ENCODE measurements at places on chromosomes 6 and 20.

GRCh38 chr6:162636167-162636566, 91.4 kb downstream of the PRKN start:
- no peak for DNase-seq

- no peak for DNase-seq
Observed at GRCh38 chr6:139030228-139030963, 1.9 kb downstream of the ABRACL start.

GRCh38 chr6:126513198-126513597, 173.3 kb downstream of the CENPW start:
- DNase-seq = no peak

- DNase-seq = no peak
Observed at GRCh38 chr6:31462026-31462963, 35.6 kb upstream of the MICB start.

- DNase-seq = no peak
Observed at GRCh38 chr20:15064741-15065140, 727.3 kb upstream of the FLRT3 start.

- peak; percentile 45 for DNase-seq
Observed at GRCh38 chr6:42166444-42167141, 6.6 kb upstream of the GUCA1A start.

Data from left ventricle myocardium superior (tissue), 1 donor.